ENCODE measurements at places on chromosomes 6 and 20. TPM values are rescaled to one million over a fixed set of nuclear protein-coding genes. Genes with fewer than 3 reads are reported as not detected.

DNA sequence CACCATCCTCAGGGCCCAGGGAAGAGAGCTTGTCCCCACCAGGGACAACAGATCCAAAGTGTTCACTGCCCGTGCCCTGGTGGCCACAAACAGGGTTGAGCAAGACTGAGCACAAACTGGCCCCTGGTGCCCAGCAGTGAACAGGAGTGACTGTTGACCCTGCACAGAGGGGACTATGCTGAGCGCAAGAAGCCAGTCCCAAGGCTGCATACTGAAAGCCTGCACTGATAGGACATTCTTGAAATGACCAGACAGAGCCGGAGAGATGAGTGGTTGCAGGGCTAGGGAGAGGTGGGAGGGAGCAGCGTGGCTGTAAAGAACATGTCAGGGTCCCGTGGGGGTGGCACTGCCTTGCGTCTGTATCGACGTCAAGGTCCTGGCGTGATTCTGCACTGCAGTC, 2.9 kb upstream of the FNDC11 start:
- no peaks in the 10 kb centered on the region for H3K4me1 ChIP-seq
- H3K36me3 ChIP-seq: no peaks in the 10 kb centered on the region
- peaks cover 48% of the 10 kb centered on the region for H3K27me3 ChIP-seq
- H3K4me3 ChIP-seq: no peak overlapping the region
- DNase-seq: no peak

GRCh38 chr6:125252891-125253290, 48.9 kb downstream of the HDDC2 start:
- no peaks in the 10 kb centered on the region for H3K36me3 ChIP-seq
- no peak overlapping the region for H3K4me3 ChIP-seq
- no peaks in the 10 kb centered on the region for H3K4me1 ChIP-seq
- DNase-seq: no peak

DNA sequence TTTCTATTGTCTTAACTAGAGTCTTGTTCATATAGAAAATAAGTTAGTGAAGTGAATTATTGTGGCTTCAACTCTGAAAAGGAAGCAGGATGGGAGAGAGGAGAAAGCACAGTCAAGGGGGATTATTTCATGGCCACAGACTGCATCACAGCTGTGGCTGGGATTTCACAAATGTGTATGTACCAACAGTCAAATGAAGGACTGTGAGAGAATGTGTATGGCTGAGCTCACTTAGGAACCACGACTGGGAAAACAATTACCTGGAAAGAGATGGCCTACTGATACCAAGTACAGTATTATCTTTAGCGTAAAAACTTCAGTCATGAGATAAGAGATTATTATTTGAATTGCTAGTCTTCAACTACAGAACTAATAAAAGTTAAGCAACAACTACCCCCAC, 54.9 kb downstream of the SESN1 start:
- no peak overlapping the region for H3K27ac ChIP-seq
- no peaks in the 10 kb centered on the region for H3K27me3 ChIP-seq
- no peak overlapping the region for H3K4me3 ChIP-seq

RGS17 gene
- polyA plus RNA-seq: under 0.01 TPM

JPH2 gene
- polyA plus RNA-seq: 3.6 TPM

HLA-DQB2 gene
- polyA plus RNA-seq: 2.7 TPM

Measured in small intestine (tissue), 16 donors.